ENCODE measurements at places on chromosomes 4 and X.

DNA sequence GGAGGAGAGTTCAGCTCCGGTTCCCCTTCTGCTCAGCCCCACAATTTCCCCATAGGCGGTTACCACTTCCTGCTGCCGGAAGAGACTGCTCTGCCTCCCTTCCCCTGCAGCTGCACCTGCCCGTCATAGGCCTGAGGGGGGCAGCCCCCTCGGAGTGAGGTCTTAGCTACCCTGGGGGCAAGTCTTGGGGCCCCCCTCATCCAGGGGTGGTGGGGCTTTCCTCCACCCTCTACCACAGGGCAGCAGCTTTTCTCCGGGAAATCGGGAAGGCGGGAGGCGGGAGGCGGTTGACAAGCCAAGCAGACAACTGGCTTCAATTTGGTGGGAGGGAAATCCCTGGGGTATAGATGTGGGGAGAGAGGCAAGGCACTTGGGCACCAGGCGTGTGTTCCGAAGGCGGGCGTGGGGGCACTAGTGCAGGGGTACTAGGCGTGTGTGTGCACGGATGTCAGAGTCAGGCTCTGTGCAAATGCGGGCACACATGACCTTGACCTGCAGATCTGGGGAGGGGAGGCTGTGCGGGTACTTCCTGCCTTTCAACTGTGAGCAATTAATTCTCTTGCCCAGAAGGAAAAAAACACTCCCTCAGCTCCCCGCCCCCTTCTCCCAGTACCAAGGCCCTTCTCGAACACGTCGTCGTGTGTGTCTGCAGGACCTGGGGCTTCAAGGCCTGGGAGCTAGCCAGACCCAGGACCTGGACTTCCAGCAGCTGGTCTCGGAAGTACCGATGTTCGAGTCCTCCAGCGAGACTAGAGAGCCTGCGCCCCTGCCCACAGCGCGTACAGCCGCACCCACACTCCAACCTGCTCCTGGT lies 1.0 kb upstream of the ARHGAP4 start:
- peak; percentile 80 for DNase-seq

DNA sequence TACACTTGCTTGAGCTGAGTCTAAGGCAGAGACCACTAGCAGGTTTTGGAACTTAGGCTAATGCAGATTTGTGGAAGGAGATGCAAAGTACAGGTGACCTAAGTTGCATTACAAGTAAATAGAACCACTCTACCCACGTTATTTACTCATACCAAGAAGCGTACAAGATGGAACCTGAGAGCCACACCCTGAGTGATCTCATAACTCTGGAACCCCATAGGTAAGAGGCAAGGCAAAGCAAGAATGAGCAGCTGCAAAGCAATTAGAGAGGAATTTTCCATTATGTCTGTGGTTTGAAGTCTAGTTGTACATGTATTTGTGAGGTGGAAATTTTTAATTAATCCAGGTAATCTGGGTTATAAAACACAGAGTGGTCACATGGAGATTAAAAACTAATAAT lies 55.4 kb downstream of the CC2D2A start:
- no peak for DNase-seq

DNA sequence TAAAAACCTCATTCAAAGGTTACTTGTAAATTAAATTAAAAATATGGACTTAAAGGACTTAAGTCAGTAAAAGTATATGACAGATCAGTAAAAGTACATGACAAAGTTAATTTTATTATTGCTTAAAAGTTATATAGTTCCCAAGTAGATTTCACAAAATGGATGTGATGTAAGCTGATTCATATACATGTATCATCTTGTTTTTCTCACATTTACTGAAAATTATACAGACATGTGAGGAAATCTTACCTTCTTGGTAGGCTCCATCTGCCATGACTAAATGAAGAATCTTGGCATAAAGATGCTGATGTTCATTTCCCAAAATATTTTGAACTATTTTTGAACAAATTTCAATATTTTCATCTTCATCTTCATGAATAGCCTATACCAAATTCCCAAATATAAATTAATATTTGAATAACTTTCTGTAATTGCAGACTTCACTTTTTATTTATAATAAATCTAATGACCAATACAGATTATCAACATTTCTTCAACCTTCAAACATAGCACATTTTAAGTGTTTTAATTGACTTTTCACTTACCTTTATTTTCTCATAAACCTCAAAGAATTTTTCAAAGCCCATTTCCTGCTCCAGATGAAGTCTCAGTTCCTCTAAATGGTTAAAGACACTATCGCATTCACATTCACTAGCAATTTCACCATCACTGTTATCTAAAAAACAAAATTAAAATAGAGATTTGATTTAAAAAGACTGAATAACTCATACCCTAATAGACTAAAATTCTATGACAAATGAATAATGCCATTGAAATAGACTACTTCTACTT lies 129.4 kb upstream of the SH3RF1 start:
- DNase-seq, result no peak

DNA sequence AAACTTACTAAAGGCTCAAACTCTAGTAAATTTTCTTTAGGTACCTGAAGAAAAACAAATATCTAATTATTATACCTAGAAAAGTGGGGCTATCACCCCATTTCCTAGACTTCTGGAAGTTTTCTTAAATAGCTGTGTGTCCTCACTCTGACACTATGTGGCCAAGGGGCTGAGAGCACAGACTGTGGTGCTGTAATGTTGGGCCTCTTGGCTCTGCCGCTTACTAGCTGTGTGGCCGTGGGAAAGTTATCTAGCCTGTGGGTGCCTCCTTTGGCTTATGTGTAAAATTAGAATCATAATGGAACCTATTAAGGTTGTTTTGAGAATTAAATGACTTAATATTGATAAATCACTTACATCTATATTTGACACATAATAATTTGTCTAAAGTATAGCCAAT lies 114.4 kb downstream of the SNCA start:
- DNase-seq, result no peak

GRCh38 chrX:146189371-146189770 lies 371.7 kb downstream of the SLITRK2 start:
- no peak for DNase-seq

GRCh38 chrX:872090-872489 lies 241.5 kb downstream of the SHOX start:
- DNase-seq, result no peak

DNA sequence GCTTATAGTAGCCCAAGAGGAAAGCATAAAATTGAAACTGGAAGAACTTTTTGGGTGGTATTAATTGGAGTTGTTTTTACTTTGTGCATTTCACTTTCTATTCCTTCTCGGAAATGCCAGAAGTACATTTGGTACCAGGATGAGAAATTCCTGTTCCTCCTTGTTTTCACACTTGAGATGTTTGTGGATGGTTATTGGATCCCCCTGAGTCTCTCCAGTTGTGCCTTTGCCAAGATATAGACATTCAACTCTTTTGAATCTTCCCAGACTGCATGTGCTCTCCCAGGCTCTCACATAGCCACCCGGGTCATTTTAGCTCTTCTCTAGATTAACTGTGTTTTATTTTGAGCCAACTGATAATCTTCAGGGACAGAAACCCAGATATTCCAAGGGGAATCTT lies 120.5 kb downstream of the AFF1 start:
- DNase-seq, result no peak

Measured in suppressor macrophage (primary cell).